Thymus (tissue), 14 donors: ENCODE measurements at places on chromosomes 5 and 9.

GRCh38 chr5:73540192-73540591 is 25.2 kb downstream of the ANKRA2 start:
- DNase-seq = no peak

GRCh38 chr5:59769041-59769360 is 124.5 kb downstream of the PDE4D start:
- no peak for DNase-seq

GRCh38 chr9:38177680-38178079 is 108.7 kb upstream of the SHB start:
- DNase-seq = no peak

DNA sequence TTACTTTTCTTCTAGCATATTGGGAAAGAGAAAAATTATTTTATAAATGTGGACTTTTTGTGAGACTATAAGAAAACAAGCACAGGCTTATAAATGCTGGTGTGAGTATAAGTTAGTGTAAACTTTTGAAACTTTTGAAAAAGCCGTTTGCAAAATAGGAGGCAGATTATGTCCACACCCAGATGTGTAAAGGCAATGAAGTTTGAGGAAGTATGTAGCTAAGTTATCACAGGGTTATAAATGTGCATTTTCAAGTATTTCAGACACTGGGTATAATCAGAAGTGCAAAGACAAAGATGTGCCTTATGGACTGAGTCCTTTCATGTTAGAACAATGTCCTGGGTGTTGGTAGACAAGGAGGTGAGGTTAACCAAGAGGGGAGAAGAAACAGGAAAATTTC is 85.5 kb downstream of the ANXA1 start:
- no peak for DNase-seq

DNA sequence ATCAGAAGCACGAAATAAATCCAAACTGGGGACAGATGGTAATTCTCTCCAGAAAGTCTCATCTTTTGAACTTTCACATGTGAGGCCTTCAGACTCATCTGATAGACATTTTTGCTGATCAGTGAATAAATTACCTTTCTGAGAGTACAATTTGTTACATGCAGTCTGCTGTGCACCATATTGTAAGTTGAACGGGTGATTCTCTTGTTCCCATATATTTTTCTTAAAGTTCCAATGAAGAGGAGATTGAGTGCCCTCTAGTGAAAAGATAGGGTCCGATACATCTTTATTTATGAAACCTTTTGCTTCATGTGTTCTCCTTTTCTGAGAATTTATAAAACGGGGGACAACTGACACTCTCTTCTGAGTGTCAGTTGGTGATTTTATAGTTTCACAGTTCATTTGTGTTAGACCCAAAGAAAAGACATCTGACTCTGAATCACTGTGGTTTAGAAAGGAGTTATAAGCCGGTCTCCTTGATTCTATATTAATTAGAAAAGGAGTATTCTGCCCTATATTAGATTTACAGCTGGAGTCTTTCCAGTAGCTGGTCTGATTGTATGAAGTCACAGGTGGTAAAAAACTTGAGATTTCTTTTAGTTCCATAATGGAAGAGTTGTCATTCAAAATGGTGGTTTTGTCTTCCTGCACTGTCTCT is 30.4 kb downstream of the GNG10 start:
- peak; percentile 14 for DNase-seq

GRCh38 chr5:123482258-123482657 is 29.7 kb upstream of the CSNK1G3 start:
- DNase-seq = no peak

DNA sequence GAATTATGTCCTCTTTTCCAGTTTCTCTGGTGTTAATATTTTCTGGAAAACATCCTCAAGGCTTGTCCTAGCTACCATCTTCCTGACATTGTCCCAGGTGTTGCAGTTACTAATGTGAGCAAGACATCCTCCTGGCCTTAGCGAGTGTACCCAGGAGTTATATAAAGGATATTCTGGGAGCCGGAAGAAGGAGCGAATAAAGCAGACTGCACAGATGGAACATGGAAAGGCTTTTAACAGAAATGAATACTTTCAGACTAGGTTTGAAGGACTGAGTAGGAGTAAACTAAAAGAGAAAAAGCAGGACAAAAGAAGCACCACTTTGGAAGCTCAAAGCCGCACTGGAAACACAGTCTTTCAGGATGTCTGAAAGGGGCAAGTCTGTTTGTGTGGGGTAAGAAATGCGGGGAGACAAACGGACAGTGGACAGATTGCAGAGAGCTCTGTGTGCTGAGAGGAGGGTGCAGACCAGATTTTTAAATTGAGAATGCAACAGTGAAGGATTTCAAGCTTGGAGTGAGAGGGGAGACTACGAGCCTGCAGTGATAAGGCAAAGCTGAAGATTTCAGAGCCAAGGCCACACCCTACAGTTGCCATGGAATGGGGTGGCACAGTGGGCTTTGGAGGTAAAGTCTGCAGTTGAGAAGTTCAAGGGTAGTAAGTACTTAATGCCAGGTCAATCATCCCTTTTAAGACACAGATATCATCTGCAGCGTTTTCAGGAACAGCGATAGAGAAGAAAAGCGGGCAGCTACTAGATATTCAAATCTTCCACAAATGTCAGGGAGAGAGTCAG is 94.1 kb upstream of the TAF11L2 start:
- DNase-seq = no peak

GRCh38 chr9:94643176-94643575 is 3.9 kb upstream of the FBP1 start:
- DNase-seq = no peak

DNA sequence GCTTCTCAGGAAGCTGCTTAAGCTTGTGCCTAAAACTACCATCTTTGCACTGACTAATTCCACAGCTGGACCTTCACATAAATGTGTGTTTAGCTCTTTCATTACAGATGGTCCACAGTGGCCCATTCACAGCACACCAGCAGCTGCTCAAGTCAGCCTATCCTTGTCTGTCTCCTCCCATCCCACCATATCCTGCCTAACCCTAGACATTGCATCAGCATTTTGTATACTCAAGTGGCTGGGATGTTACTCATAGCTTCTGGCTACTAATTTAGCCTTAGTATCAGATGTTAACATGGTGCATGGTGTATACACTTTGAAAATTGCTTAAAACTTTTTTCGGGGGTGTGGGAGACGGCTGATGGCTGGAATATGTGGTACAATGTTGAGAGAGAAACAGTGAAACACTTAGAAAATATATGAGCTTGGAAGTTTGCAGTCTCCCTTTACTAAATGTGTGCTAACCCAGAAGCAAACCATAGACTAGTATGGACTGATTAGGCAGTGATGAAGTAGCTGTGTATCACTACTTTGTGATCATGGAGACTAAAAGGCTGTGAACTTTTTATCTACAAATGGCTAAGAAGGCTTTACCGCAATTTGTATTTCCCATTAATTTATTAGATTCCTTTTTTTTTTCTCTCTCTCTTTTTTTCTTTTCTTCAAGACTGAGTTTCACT is 83.1 kb downstream of the JMY start:
- no peak for DNase-seq

- no peak for DNase-seq
Measured at GRCh38 chr5:67577424-67577823, 380.8 kb upstream of the CD180 start.

- DNase-seq = no peak
Measured at GRCh38 chr5:674630-675011, 18.5 kb downstream of the TPPP start.

DNA sequence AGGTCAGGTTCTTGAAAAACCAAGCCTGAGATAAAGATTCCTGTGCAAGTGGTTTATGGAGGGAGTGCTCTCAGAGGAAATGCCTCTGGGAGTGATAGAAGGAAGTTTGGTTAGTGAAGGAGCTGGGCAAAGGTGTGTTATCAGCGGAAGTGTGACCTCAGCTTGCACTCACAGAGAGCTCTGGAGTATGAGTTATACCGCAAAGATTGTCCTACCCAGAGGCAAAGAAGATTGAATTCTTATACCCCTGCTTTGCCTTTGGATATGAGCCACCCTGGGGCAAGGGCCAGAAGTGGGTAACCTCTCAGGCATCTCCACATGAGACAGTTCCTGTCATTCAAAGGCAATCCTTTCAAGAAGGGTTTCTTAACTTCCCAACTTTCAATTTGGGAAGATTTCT is 145.6 kb downstream of the MUSK start:
- no peak for DNase-seq

GRCh38 chr5:132268769-132269551 is 11.5 kb downstream of the PDLIM4 start:
- no peak for DNase-seq

DNA sequence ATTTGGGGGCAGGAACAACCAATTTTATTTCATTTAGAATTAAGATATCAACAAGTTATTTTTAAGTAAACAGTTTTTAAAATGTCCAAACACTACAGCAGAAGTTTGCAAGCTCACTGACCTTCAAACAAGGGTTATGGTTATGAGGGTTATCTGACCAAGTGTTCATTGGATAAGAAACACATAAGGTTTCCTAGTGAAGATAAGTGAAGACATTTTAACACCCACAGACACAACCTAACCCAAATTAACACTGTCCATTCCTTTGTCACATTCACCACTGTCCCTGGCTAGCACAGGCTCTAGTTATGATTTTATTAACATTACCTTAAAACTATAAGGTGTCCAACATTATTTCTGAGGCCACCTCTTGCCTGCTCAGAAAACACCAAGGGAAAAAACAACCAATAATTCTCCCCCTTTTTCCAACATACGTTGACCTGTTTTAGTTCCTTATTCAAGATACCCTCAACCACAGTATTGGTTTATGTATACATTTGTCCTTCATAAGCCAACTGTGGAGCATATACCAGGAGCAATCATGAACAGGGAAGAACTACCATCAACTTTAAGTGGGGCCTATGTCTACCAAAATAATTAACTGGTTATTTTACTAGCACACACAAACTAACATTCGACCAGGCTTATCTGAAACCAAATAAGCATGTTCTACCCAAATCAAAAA is 4.0 kb downstream of the ETF1 start:
- no peak for DNase-seq

- DNase-seq = no peak
Measured at GRCh38 chr5:34731435-34732232, 75.5 kb downstream of the RAI14 start.

DNA sequence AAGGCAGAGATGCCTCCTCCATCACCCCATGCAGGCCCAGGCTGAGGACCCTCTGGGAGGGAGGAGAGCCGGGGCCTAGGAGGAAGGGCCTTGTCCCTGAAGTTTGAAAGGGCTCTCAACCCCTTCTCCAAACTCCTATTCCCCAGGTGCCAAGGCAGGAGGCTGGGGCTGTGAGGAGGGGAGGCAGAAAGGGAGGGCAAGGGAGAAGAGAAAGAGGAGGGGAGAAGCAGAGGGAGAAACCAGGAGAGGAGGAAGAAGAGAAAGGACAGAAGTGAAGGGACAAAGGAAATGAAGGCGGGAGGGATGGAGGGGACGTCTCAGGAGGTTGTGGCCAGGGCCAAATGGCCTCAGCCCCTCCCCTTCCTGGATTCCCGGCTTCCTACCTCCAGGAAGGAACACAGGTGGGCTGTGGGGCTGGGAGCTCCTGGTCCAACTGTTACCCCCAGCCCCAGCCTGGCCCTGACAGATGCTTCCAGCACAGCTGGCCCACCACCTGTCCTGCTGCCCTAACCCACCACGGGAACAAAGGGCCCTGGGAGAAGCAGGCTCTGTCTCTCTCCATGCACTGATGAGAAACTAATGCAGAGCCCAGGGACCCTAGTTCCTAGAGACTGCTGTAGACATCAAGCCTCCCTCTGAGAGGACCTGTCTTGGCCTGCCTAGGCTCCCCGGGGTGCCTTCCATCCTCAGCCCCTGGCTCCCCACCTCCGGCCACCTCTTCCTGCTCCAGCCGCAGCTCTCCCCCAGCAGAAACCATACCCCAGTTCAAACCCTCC is 3.5 kb downstream of the DBN1 start:
- DNase-seq = no peak

GRCh38 chr5:164012371-164012770 is 507.0 kb downstream of the MAT2B start:
- DNase-seq = no peak
